ENCODE measurements at places on chromosomes 3 and 15. TPM values are rescaled to one million over a fixed set of nuclear protein-coding genes. Genes with fewer than 3 reads are reported as not detected.

- DNase-seq: no peak
These were observed 265.2 kb upstream of the PROK2 start for GRCh38 chr3:72050048-72050632.

- no peak for DNase-seq
These were observed 9.6 kb upstream of the TRPM1 start for GRCh38 chr15:31111091-31111647.

DNA sequence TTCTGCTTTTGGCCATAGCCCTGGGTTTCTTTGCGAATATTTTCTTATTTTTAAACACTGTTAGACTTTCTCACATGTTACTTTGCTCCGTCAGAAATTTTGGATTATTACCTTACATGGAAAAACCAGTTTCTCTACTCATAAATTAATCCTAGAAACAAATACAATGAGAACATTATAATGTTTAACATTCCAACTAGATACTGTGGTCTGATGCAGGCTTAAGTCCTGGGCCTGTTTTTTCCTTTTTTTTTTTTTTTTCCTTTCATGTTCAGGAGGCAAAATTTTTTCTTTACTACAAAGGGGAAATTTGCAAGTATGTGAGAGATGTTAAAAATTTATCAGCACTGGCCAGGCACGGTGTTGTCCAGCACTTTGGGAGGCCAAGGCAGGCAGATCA lies 28.9 kb downstream of the POPDC2 start:
- DNase-seq: no peak

DNA sequence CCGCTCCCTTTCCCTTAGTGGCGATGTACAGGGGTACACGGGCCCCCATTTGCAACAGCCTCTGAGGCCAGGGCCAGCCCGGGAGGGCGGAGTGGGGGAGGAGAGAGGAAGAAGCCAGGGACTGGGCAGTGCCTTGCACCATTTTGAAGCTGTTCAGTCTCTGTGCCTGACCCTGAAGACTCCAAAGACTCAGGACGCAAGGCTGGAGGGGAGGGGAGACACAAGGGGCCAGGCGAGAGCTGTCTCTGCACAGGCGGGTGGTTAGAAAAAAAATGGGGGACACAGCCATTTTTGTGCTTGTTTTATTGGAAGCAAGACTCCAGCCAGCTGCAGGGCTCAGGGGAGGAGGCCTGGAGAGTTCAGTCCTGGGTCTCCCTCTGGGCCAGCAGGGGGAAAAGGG lies 1.6 kb downstream of the RPP25 start:
- DNase-seq: no peak

DNA sequence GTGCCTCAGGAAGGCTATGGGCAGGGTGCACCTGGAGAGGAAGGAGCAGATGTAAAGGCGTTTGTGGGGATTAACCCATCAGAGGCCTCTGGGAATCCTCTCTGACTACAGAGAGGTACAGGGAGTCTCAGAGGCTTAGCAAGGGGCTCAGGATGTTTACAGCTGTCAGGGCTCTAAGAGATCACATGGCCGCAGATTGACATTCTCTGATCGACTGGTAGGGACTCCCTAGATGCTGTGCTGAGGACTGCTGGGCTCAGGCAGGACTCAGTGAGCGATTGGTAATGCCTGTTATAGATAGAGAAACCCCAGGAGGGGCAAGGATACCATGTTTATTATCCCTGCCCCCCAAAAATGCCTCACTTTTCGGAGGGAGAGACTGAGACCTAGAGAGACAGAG lies 103.5 kb downstream of the CORO2B start:
- DNase-seq: no peak

- DNase-seq: no peak
These were observed 138.9 kb downstream of the ZIC4 start for GRCh38 chr3:147267434-147267833.

- DNase-seq: peak; percentile 79
These were observed 39.7 kb downstream of the CCNL1 start for GRCh38 chr3:157120071-157120892.

PML gene
- 27.0 TPM for total RNA-seq

AP3B2 gene
- 0.82 TPM for total RNA-seq

TRAT1 gene
- total RNA-seq: 0.69 TPM

DNA sequence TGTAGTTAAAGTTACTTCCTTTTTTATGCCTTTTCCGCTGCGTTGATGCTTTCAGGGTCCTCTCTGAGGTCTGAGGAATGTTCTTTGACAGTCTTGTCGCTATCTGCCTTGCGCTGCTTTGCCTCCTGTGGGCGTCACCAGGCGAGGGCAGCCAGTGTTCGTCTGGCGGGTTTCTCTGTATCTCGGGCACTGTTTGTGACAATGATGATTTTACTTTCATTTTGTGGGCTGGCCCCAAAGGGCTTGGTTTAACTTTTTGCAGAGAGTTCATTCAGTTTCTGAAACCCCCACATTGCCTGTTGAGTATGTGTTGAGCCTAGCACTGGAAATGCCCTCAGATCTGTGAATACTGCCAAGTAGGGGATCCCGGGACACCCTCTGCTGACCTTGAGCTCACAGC lies 24.6 kb upstream of the SACM1L start:
- DNase-seq: no peak

CSTA gene
- total RNA-seq: 1.2 TPM

SOX14 gene
- not detected for total RNA-seq

Data from colonic mucosa (tissue), 4 donors.